ENCODE measurements at places on chromosomes 6 and 20.

GRCh38 chr20:24392612-24393011, 76.8 kb upstream of the SYNDIG1 start:
- no peak for DNase-seq

- peak; percentile 67 for DNase-seq
Measured at GRCh38 chr6:26045065-26045927, 41.9 kb upstream of the HFE start.

GRCh38 chr20:42895020-42895419, 294.7 kb downstream of the PTPRT start:
- DNase-seq = no peak

DNA sequence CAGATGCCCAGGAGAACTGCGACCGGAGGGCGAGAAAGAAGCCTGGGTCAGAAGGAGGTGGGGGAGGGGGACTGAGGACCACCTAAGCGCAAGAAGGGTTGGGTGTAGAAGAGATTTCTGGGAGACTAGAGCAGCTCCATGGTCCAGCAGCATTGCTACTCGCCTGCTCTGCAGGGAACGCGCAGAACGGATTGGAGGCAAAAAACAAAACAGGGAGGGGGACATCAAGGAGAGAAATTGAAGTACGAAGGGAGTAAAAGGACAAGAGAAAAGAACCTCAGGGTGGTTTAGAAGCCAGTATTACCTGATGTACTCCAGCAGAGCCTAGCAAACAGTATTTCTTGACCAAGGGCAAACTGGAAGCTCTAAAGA, 537 bp upstream of the GABBR1 start:
- DNase-seq = no peak

GRCh38 chr20:19473922-19474286, 261.5 kb downstream of the SLC24A3 start:
- no peak for DNase-seq

- DNase-seq = no peak
Measured at GRCh38 chr20:39993742-39994141, 695.3 kb downstream of the MAFB start.

GRCh38 chr20:4871486-4871885, 129.8 kb downstream of the SLC23A2 start:
- no peak for DNase-seq

DNA sequence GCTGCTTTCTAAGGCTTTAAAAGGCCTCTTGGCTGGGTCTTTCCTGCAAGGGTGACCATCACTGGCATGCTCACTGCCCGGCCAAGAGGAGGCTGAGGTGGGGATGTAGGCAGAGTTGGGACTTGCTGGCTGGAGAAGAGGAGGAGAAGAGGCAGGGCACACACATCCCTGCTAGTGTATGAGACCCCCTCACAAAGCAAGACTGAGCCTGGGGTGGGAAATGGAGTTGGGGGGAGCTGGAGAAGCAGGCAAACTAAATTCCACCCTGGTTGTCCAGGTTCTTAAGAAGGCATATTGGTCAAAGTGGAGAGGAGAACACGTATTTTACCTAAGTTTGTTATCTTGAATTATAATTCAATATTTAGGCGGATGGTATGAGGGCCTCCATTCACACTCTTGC, 1.7 kb upstream of the KIZ start:
- DNase-seq = no peak

DNA sequence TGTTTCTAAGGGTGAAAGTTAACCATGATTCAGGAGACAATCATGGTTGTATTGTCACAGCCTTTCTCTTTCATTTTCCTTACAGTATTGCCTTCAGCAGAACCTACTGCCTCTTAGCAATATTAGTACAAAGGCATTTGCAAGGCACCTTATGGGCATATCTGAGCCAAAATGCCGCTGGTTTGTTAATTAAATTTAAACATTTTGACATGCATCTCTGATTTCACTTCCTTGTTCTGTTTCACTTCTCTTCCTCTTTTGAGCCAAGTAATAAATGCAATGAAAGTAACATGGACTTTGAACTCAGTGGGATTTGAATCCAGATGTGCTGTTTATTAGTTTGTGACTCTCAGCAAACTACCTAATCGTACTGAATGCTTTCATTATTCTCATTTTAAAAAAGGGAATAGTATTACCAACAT, 467.4 kb upstream of the CITED2 start:
- DNase-seq = no peak

All from esophagus squamous epithelium (tissue), 5 donors.